ENCODE measurements at places on chromosomes 2 and 18.

GRCh38 chr2:52526735-52527134 lies 1240.9 kb upstream of the CHAC2 start:
- DNase-seq = no peak

- no peak for DNase-seq
Measured at GRCh38 chr2:9656270-9656766, 25.5 kb upstream of the YWHAQ start.

DNA sequence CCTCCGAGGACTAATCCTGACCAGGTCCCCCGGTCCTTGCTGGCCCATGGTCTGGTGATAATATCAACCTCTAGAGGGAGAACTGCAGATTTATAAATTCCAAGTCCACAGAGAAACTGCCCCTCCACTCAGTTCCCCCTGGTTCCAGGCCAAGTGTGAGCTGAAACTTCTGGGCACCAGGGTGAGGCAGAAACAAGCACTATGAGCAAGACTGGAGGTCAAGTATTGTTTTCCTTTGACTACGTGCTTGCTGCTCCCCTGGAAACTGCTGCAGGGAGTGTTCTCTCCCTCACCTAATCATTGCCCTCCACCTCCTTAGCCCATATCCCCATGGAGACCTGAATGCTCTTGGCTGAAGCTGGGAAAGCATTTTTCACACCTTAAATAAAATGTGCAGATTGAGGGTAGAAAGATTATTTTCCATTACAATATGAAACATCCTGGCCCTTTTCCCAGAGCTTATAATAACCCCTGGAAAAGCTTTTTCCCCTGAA lies 135.2 kb downstream of the RDH14 start:
- no peak for DNase-seq

DNA sequence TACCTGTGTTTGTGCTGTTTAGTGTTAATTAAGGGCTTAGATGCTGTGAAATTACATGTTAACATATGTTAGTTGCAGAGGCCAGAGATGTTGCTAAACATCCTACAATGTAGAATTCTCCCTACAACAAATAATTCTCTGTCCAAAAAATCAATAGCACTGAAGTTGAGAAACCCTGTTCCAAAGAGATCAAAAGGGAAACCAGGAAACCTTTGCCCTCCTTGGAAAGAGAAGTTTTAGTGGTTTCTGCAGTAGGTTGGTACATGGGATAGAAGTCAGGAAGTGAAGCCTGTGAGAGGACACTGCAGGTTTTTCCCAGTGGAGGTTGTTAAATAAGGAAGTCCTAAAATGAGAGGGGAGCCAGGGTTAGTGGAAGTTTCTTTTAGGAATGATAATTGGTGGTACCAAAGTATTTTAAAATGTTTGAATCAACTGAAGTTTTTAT lies 6.3 kb upstream of the RMDN2 start:
- DNase-seq = no peak

DNA sequence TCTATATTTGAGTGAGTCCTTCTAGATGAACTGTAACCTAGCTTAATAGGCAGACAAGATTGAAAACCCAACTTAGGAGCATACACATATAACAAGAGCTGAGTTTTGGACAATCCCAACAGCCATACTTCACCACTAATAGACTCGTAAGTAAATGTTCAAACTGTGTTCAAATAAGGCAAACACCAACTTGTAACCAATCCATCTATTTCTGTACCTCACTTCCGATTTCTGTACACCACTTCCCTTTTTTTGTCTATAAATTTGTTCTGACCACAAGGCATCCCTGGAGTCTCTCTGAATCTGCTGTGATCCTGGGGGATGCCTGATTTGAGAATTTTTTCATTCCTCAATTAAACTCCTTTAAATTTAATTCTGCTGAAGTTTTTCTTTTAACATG lies 1149.1 kb upstream of the NRXN1 start:
- no peak for DNase-seq

DNA sequence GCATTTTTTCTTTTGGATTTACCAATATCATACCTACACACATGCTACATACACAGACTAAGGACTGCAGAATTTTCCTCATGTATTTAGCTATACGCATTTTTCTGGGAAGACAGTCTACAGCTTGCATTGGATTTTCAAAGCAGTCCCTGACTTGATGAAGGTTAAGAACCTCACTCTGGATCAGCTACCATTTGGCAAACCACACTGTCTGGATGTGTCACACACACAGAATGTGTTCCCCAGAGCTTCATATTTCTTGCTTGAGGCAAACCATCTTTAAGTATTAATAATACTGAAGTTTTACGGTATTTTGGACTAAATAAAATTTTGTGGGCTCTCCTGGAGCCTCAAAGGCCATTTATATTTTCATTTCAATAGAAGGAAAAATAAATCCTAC lies 102.3 kb downstream of the TCF4 start:
- DNase-seq = no peak

DNA sequence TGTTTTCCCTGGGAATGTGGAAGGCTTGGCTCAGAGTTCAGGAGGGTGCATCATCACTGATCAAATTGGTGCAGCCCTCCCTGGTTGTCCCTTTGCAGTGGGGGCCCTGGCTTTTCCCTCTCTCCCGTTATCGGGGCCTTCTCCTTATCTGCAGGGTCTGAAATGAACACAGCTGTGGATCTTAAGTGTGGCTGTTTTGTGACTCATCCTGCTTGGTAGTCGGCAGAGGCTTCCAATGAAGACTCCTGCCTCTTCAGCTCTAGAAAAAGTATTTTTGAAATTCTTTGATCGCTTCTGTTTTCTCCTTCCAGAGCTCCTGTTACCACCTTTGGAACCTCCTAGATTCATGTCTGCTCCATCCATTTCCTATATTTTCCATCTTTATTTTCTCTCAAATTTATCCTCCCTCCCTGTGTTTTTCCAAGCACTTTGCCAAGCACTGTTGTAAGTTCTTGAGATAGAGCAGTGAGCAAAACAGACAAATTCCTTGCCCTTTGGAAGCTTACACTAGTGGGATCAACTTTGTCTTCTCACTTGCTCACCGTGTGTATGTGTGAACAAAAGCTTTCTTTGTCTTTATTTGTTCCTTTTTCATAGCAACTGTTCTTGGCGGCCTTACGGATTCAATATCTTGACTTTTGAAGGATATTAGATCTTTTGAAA lies 45.7 kb downstream of the RALB start:
- DNase-seq = no peak

DNA sequence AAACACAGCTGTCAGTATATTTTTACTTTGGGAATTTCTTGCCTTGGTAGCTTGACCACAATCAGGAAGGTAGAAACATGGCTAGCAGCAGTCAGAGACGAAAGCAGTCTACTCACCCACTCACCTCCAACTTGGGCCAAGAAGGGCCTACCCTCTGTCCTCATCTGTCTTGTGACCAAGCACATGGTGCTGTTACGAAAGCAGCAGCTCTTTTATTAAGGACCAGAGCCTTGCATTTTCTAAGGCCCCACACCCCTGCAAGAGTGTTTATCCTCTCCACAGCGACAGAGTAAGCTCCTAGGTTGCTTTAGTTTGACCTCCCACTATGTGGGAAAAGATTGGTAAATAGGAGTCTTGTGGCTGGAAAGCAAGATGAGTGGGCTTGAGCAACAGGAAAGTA lies 31.3 kb upstream of the MSTN start:
- DNase-seq = no peak

DNA sequence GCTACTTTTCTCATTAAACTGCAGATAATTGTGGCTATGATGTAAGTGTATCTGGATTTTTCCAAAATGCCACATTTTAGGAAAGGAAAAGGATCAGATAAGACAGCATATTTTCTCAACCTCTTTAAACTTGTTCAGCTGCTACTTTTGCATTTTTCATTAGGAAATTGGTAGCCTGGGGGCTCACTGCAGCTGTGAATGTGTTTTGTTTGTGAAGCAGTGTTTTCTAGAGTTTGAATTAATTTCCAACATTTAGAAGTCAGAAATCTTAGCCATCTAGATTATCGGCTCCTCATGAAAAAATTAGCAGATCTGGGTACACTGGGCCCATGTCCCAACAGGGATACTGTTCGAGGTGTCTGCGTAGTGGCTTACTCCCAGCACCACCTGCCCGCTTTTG lies 56.3 kb upstream of the ZDBF2 start:
- DNase-seq = no peak

- DNase-seq = no peak
Measured at GRCh38 chr18:51980101-51980500, 359.9 kb upstream of the DCC start.

DNA sequence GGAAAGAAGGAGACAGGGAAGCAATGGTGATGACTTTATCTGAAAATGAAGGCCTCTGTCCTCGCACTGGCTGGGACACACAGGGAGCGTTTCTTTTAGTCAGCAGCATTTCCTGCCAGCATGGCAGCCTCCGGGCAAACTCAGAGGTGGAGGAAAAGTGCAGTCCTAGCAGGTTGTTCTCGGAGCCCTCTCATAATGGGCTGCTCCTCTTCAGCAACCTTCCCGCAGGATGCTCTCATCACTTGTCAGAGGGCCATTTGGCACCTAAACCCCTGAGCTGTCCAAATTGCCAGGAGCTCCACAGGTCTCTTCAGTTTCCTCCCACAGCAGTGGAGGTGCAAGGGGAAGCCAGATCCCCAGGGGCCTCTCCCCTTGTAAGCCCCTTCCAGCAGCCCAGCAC lies 6.2 kb downstream of the STK39 start:
- no peak for DNase-seq

Data from cardiac septum (tissue), 1 donor.